Amniotic stem cell (primary cell): ENCODE measurements at places on chromosomes 1 and 21.

GRCh38 chr21:40452548-40452947 lies 394.4 kb downstream of the DSCAM start:
- no peak for DNase-seq

DNA sequence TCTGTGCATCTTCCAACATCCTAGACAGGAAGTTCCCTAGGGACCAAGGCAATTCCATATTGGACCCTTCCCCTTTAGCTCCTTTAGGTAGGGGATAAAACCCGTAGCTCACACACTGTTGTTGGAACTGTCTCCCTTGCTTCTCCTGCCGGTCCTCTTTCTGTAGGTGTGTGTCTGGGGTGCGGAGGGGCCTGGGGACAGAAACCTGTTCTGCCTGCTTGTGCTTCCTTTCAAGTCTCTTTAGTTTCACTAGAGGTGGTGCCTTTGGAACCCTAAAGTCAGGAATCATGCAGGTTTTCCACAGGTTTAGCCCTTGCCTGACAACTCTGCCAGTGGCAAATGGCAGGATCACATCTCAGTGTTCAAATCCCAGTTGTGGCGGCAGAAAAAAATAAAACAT lies 74.6 kb upstream of the PTGFRN start:
- no peak for DNase-seq

- DNase-seq, result no peak
Measured at GRCh38 chr21:41931041-41931451, 22.8 kb downstream of the C2CD2 start.

DNA sequence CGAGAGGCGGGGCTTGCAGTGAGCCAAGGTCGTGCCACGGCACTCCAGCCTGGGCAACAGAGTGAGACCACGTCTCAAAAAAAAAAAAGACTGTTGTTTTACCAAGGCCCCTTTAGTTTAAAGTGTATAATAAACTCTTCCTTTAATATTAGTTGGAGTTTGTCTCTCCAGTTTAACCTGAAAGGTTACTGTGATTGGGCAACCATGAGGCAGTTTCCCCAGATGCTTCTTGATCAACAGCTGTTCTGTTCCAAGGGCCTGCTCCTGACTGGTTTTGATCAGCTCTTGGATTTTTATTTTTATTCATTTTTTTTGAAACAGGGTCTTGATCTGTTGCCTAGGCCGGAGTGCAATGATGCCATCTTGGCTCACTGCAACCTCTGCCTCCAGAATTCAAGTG lies 18.1 kb upstream of the C2CD2 start:
- no peak for DNase-seq
